T-helper 1 cell (primary cell): ENCODE measurements at places on chromosomes 2 and 18.
A peak's percentile ranks its signal among the peaks of the same experiment; 100 is the strongest.

GRCh38 chr2:1717113-1717512 is 27.2 kb downstream of the PXDN start:
- no peak for DNase-seq

- peak; percentile 16 for DNase-seq
These were observed 87.7 kb downstream of the SH3YL1 start for GRCh38 chr2:175880-176820.

DNA sequence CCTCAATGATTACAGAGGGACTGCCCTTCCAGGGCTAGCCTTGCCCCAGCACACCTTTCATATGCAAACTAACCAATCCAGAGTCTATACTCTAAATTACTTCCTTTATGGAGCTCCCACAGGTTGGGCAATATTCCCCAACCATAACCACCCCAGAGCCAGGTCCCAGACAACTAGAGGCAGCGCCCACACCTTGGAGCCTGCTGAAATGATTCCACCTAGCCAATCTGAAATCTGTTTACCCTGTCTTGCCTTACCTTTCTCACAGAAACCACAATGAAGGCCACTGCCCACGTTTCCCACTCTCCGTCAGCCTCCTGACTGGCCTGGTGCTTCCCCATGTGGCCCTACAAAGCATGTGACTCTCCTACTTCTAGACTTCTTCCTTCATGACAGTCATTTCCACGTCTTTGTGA is 62.0 kb downstream of the REEP1 start:
- DNase-seq, result no peak

- DNase-seq, result no peak
These were observed 179.1 kb upstream of the CYP26B1 start for GRCh38 chr2:72326759-72327158.

DNA sequence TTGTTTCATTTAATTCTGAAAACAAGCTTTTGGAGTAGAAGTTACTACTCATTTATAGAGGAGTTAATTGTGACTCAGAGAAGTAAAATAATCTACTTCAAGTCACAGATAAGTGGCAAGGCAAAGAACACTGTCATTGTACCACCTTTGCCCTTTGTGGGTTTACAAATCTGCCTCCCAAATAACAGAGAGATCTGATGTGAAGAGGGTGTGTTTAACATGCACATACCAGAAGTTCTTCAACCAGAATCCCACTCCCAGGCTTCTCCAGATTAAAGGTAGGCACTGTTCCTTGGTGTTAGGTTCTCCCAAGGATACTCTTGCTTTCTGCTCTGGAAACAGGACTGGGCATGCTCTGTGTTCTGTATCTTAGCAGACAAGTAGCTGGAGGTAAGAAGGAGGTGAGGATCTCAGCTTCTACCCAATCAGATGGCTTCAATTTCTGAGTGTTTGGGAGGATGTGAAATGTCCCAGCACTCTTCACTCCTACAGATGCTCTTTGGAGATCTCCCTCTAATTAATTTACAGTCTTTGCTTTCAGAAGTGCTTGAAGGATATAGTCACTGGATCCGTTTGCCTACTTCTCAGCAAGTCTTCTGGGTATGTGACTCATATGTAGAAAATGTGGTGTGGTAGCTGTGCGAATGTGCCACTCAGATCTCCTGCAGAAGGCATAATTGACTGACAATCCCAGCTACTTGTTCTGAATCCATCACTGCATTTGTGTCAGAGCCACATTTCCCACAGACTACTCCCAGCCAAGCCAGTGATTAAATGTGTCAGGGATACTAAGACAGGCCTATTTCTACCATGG is 111.1 kb downstream of the KLHL14 start:
- peak; percentile 13 for DNase-seq
